ENCODE measurements at places on chromosomes 1 and 21.
A peak's percentile ranks its signal among the peaks of the same experiment; 100 is the strongest.

DNA sequence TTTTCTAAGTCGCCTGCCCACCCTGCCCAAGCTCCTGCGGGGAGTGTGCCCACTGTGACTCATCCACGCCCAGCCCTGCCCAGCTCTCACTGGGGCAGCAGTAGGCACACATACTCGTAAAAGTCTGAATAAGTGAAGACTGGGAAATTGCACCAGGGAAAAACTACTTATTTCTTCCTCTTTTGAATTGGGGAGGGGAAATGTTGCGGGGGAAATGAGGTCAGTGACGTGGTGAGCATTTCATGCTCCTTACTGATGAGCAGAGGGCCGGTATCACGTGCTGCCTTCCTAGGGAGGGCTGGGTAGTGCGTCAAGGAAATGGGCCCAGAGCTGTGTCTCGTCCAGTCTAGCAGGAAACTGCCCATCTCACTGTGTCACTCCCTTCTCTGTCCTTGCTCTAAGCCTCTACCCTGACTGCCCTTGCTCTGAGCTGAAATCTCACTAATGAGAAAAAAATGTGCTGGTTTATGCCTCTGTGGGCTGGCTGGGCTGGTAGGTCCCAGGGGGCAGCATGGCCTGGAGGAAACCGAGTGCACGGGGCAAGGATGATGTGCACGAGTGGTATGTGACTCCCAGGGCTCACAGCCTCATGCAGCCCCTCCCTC, 13.5 kb upstream of the TNFRSF1B start:
- no peak for DNase-seq

DNA sequence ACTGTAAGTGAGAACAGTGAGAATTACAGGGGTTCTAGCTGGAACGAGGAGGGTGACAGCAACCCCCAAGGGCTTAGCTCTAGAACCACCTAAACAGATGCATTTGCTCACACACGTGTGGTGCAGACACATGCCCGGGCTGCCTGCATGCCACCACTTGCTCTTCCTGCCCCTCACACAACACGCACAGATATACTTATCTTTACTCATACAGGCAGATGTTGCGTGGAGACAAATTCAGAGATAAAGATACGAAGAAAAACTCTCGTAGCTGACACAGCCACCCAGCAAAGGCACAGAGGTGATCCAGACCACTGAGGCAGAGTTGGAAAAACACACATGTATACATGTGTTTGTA, 13.5 kb downstream of the VANGL1 start:
- DNase-seq: no peak

DNA sequence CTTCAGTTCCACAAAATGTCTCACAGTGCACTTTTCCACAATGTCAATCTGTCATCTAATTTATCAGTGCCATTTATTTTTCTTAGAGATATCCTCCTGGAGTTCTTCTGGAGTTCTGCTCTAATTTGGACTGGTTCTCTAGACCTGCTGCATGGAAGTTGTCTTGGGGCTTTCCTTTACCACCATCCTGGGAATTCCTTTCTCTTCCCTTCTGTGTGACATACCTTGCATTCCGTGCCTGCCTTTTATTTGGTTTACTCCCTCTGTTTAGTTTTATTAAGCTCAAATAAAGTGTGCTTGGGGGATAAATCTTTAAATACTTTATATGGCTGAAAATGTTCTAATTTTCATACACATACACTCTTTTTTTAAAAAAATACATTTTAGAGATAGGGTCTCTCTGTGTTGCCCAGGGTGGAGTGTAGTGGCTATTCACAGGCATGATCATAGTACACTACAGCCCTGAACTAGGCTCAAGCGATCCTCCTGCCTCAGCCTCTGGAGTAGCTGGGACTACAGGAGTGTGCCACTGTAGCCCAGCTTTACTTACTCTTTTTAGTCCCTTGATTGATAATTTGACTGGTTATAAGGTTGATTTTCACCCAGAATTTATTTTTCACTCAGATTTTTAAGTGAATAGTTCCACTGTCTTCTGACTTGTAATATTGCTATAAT, 14.4 kb downstream of the MTF2 start:
- no peak for DNase-seq

DNA sequence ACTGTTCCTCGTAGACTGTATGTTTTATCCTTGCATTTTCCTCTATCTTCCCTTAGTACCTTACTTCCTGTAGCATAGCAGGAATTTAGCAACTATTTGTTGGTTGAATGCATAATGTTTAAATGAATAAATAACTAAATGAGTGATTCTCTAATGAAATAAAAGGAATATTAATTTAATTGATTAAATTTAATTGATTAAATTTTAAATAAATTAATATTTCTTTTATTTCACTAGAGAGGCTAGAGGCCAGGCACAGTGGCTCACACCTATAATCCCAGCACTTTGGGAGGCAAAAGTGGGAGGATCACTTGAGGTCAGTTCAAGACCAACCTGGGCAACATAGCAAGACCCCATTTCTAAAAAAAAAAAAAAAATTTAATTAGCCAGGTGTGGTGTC, 25.8 kb downstream of the C8B start:
- no peak for DNase-seq

DNA sequence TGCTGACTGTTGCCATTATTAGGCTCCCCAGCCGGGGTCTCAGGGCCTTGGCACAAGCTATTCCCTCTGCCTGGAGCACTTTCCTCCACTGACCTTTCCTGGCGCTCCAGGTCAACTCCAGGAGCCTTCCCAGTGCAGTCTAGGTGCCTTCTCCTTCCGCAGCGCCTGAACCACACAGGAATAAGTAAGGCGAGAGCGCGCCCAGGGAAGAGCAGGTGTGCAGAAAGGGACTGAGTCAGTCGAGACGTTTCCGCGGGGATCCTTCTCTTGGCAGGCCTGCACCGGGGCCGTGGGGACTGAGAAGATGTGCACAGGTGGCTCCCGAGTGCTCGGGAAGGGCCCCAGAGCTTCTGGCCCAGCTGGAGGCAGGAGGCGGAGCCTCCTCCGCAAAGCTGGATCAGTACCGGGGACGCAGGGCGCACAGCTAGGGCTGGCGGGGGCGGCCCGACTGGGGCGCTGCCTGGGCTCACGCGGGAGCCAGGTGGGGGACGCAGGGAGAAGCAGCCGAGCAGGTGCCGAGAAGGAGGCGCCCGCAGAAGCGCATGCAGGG, 765 bp upstream of the BMP8A start:
- DNase-seq: no peak

- no peak for DNase-seq
These were observed 94.5 kb downstream of the SYF2 start for GRCh38 chr1:25137521-25138395.

DNA sequence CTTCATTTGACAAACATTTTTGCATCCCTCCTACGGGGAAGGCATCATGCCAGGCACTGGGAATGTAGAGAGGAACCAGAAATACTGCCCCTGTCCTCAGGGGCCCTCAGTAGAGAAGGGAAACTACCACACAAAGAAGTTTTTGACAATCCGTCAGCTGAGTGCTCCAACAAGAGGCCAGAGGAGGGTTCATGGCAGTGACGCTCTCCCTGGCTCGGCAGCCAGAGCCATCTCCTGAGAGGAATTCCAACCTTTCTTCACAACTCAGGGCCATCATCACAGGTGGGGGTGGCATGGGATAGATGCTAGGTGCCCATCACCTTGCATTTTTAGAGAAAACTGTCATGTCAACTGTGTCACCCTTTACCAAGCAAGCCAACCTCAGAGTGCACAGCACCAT, 154.1 kb downstream of the HIVEP3 start:
- no peak for DNase-seq

- DNase-seq: no peak
These were observed 35.0 kb upstream of the HUNK start for GRCh38 chr21:31837618-31838390.

- no peak for DNase-seq
These were observed 79.1 kb downstream of the POFUT2 start for GRCh38 chr21:45208627-45208951.

- no peak for DNase-seq
These were observed 13.4 kb upstream of the UAP1 start for GRCh38 chr1:162548170-162548569.

DNA sequence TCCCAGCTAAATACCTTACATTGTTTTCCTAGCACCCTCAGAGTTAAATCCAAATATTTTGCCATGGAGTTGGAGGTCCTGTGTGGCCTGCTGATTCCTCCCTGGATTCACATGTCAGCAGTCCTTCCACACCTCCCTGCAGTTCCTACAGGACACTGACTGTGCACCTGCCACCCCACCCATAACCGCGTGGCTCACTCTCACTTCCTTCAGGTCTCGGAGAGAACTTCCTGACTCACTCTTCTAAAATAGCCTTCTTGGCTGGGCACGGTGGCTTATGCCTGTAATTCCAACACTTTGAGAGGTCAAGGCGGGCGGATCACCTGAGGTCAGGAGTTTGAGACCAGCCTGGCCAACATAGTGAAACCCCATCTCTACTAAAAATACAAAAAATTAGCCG, 8.4 kb upstream of the CAMTA1 start:
- no peak for DNase-seq

DNA sequence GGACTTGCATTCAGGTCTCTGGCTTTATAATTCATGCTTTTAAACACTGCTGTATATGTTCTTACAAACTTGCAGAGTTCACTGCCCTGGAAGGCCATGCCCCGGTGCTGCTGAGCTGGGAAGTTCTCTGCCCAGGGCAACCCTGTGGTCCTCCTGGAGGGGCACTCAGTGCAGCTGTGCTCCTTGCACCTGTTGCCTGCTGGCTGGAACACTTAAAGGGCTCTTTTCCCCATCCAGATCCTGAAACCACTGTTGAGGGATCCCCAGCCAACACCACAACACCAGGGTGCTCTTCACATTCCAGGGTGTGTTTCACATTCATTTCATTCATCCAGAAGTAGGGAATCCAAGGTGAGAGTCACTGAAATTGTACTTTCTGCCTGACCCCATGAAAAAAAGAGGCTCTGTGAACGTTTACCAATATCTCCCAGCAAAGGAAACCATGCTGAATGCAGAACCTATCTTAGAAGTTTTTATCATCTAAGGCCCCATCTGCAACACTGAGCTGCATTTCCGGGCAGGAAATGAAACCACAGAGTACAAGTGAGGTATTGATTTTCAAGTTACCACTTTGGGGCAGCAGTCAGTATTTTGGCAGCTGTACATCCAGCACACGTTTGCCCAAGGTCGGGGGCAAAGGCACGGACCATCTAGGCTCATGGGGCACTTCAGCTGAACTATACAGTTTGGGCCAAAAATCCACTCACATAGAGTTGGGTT, 16.4 kb upstream of the KIAA0040 start:
- DNase-seq: no peak

DNA sequence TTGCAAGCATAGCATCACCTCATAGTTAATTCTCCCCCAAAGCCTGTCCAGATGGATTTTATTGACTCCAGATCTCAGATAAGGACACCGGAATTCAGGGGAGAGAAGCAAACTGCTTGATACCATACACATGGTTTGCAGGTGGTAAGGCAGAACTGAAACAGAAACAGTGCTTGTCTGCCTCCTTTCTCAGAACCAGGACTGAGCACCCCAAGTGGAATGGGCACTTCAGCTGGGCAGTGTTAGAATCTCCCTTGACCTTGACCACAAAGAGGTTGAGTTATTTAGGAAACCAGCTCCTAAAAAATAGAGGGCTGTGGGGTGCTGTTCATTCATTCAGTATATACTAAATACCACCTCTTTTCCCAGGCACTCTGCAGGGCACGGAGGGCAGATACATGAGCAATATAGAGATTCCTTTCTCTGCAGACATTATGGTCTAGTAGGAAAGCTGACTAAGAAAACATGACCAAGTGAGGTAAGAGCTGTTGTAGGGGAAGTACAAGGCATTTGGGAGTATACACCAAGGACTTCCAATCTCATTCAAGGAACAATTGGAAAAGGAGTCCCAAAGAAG, 185.2 kb downstream of the C1orf94 start:
- DNase-seq: no peak

DNA sequence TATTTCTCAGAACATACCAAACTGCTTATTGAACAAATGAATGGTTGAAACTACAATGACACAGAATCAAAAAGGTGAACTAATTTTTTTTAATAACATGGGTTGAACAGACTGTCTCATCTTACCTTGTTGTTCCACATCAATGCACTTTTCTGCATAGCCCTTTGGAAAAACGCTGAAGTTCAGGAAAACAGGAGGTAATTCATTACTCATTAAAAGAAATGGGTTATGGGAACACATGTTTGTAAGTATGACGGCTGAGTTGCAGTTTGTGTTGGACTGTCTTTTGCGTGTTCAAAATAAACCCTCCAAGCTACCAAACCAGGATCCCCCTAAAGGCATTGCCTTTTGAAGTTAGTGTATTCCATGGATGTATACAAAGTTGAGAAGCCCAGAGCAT, 514.9 kb upstream of the PKN2 start:
- no peak for DNase-seq

- DNase-seq: no peak
These were observed at the start of gene MNDA for GRCh38 chr1:158830904-158831507. MNDA (plus strand) TSS chr1:158831351; CDS start chr1:158842154, 10,803 bp downstream.

GRCh38 chr21:33831962-33832659, 83.5 kb downstream of the ATP5PO start:
- no peak for DNase-seq

- DNase-seq: peak; percentile 15
These were observed 33.8 kb downstream of the GDAP2 start for GRCh38 chr1:117895482-117896114.

- DNase-seq: no peak
These were observed 16.9 kb downstream of the PLA2G4A start for GRCh38 chr1:186845576-186846210.

DNA sequence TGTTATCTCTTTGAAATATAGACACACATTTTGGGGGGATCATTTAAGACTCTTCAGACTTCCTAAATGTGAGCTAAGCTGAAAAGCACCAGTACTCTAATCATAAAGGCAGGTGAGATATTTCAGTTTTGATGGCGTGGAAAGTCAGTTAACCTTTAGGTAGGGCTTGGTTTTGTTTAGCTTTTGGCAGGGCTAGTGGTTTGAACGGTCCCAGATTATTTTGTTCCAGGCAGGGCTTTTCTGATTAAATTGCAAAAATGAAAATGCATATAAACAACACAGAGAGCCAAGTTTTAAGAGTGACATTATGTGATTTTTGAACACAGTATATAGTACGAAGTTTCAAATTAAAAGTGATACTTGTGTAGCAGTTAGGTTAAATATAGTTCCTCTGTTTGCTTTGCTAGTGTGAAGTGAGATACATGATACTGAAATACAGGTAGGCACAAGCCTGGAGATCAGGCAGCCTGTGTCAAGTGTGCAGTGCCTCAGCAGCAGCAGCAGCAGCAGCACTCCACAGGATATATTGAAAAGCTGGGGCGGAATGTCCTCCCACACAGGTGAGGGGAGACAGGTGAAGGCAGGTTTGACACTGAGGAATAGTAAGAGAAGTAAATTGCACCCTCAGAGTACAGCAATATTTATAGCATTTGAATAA, 47.4 kb downstream of the CAMTA1 start:
- DNase-seq: no peak

DNA sequence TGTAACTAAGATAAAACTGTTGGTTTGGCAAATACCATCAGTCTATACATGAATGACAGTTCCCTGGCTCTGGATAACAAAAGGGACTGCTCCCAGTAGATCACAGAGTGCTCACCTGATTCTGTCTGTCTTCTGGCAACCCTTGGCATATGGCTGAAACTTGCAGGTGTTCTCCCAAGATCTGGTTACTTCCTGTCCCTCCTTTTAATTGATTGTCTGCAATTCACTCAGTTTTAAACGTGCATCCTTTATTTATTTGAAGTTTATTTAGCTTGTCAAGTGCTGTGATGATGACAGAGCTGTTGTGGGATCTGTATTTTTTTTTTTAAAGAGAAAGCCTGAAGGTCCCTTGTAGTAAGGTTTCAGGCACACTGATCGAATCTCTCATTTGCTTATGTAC, 3.4 kb downstream of the KCNA3 start:
- no peak for DNase-seq

All from NCI-H1436 treated with DMSO at 0.1 percent for 48 hours (cell line).